ENCODE measurements at places on chromosomes 7 and 10.

- no peak for DNase-seq
These were observed 15.6 kb upstream of the CRHR2 start for GRCh38 chr7:30697719-30698460.

DNA sequence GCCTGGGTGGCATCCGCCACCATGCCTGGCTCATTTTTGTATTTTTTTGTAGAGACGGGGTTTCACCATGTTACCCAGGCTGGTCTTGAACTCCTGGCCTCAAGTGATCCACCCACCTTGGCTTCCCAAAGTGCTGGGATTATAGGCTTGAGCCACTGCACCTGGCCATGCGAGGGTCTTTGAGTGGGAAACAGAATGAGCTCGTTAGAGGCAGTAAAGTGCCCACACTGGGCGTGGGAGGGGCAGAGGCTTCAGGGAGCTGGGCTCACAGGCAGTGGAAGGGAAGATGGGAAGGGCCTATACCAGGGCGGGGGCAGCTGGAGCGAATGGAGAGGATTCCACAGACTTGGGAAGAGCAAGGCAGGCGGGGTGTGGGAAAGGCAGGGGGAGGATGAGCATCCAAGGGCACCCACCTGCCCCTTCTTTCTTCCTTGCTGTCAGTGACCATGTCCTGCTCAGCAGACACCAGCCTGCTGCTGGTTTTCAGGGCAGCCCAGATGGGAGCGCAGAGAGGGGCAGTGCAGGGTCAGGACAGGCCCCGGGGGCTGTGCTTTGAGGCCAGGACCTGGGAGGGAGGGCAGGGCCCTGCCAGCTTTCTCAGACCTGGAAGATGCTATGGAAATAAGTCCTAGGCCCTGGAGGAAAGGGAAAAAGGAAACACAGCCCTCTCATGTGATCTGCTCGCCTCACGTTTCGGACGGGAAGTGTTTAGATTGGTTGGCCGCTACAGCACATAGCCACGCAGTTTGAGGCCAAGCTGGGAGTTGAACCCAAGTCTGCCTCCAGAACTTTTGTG lies 4.2 kb downstream of the FZD9 start:
- no peak for DNase-seq

DNA sequence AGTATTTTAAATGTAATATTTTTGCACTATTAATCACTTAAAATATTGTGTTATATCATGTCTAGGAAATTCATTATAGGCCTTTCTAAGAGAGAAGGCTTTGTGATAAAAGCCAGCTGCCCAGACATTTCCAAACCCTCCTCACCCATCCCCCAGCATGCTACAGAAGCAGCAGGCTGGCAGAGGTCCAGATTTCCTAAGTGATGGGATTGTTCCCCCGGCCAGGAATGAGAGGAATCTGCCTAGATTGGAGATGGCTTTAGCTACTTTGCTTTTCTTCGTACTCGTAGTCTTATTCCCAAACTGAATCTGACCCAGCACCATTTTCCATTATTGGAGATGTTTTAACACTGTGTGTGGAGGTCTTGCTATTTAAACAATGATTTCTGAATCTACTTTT lies 29.4 kb downstream of the CDK14 start:
- no peak for DNase-seq

DNA sequence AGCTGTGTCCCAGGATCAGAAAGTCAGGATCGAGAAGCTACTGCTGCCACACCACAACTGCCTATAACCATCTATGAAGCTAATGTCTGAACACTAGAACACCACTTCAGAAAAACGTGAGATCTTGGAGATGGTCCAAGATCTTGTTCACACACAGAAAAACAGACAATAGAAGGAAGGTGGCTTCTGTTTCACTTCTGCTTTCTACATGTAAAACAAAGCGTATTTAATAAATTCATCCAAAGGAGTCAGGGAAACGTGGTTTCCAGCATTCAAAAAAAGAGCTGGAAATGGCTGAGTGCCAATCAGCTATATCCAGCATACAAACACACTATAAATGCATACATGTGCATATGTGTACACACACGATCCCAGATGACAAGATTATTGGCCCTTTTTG lies 70.2 kb upstream of the CCDC71L start:
- no peak for DNase-seq

DNA sequence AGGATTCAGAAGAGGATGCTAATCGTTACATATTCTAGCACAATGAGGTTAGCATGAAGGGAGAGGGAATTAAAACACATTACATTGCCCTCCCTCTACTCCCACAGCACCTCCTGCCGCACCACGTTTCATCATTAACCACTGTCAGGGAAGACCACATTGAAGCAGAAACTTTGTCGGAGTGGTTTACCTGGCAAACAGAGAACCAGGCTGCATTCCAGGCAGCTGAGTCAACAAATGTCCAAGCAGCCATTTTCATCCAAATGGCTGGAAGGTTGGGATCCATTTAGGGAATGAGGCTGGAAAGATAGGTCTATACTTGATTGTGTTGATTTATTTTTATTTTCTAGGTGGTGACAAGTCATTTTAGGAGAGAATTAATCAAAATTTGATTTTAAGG lies 273.6 kb downstream of the DYNC1I1 start:
- no peak for DNase-seq

DNA sequence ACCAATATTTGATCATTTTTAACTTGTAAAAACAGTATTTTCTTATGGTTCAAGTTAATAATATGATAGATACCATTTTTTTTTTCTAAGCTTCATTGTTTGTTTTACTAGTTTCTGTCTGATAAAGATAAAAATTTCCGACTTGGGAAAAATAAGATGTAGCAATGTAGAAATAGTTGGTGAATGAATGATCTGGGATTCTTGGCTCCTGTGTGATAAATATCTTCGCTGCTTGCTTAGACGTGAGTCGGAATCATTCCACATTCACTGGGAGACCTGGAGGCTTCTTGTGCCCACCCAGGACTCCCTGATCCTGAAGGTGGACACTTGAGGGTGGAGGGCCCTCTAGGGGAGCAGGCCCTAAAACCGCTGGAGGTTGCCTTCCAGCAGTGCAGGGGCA lies 47.9 kb downstream of the EXOC4 start:
- no peak for DNase-seq

- DNase-seq: no peak
These were observed 183.9 kb downstream of the HECW1 start for GRCh38 chr7:43296306-43296705.

DNA sequence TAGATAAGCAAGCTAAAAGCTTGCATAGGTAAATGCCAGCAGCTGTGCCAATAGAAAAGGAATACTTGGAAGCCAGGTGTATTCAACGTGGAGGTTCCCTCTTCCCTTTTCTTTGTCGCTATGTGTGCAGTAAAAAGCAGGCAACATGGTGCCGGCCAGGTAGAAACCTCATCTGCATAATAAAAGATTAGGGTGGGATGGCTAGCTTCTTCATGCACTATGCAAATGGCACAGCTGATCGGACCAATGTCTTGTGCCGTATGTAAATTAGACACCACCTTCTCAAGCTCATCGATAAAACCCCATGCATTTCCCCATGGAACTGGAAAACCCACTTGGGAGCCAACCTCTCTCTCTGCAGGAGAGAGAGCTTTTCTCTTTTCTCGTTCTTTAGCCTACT lies 150.9 kb upstream of the FOXK1 start:
- DNase-seq: no peak

GRCh38 chr7:54788664-54789063 lies 29.7 kb upstream of the SEC61G start:
- peak; percentile 82 for DNase-seq

- no peak for DNase-seq
These were observed 179.2 kb downstream of the SH3PXD2A start for GRCh38 chr10:103676058-103676785.
